ENCODE measurements at places on chromosomes 12 and 14. TPM values are rescaled to one million over a fixed set of nuclear protein-coding genes. Genes with fewer than 3 reads are reported as not detected.

GRCh38 chr12:131112021-131112420, 158.3 kb downstream of the ADGRD1 start:
- DNase-seq: peak; percentile 20

GRCh38 chr14:92627707-92628215, 114.2 kb downstream of the RIN3 start:
- DNase-seq: no peak

DNA sequence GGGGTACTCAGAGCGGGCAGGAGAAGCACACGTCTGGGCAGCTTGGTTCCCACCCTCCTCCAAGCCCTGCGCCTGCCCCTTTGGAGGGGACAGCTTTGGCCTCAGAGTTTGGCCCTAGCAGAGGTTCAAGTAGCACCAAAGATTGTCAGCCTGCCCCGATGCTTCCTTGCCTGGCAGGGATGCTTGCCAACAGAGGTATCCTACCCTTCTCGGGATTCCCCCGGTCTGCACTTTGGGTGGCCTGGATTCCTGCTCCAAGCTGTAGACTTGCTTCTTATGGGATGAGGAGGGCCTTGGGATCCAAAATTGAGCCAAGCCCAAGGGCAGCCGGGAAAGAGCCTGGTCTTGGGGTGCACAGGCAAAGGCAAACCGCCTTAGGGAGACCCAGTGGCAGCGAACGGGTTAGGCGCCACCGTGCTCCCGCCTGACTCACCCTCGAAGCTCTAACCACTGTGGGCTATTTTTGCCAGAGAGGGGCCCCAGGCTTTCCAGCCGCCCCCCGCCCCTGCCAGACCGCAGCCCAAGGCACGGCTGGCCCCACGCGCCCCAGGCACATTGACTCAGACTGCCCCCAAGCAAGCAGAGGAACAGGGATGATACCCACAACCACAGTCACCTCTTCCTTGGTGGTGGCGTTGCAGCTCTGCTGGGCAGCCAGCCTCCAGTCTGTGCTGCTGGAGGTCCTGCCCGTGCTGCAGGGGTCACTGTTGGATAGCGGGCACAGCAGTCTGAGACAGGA, 847 bp upstream of the WNT10B start:
- no peak for DNase-seq

DNA sequence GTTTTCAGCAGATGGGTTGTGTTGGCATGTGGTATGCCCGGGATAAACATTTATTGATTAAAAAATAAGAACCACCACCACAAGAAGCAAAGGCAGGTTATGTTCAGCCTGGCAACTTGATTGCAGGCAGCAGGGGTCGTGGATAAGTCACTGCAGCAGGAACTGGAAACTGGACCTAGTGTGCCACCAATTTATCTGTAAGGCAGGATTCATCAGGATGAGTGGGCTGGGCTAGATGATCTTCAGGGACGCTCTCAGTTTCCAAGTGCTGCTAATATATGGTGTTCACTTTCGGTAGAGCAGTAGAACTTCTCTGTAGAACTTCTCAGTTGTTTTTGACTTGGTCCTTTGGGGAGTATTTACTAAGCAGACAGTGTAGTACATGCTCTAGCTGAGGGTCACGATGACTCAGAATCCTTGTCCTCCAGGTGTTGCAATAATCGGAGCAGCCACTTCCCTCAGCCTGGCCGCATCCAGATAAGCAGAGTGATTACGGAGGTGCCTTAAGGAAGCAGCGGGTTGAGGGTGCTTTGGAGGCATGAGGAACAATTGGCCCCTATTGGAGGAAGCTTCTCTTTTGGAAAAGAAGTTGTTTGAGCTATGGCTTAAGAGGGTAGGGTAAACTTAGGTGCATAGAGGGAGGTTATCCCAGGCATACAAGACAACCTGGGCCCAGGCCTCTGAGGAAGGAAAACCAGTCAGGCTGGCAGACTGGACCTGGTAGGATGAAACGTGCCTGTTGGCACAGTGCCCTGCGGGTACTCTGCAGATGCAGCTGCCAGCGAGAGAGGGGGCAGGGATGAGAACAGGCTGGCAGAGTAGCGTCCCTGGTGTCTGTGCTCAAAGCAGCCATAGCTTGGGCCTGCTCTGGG, 104.0 kb downstream of the GPR135 start:
- peak; percentile 79 for DNase-seq

- DNase-seq: no peak
Observed at GRCh38 chr12:16019136-16019535, 108.0 kb downstream of the DERA start.

DNA sequence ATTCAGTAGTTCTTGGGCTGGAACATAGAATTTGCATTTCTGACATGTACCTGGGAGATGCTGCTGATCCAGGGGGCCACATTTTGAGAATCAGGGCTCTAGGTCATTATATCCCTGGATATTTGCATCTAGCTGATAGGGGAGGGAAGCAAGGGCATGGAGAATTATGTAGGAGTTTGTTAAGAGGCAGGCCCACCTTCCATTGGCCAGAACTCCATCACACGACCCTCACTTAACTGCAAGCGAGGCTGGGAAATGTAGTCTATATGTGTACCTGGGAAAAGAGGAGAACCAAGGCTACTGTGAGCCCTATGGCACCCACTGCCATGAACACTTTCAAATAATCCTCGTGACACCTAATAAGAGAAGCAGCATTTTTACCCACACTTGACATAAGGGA, 657.6 kb downstream of the MED13L start:
- no peak for DNase-seq

- no peak for DNase-seq
Observed at GRCh38 chr14:96986256-96987085, 189.3 kb downstream of the VRK1 start.

- DNase-seq: no peak
Observed at GRCh38 chr12:11347810-11348209, 37.6 kb upstream of the PRB4 start.

DNA sequence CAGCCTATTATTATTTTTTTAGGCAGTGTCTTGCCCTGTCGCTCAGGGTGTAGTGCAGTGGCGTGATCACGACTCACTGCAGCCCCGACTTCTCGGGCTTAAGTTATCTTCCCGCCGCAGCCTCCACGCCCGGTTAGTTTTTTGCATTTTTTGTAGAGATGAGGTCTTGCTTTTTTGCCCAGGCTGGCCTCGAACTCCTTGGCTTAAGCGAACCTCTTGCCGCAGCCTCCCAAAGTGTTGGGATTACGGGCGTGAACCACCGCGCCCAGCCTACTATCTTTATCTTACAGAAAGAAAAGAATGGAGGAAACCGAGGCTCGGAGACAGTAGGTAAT, 507 bp upstream of the PTPN11 start:
- DNase-seq: peak; percentile 10

- no peak for DNase-seq
Observed at GRCh38 chr14:79186523-79186922, 1016.4 kb downstream of the NRXN3 start.

Gene SNAPC1
- 4.4 TPM for polyA plus RNA-seq

Gene RNF212B
- 2.8 TPM for polyA plus RNA-seq

Gene SYNDIG1L
- 0.47 TPM for polyA plus RNA-seq

Gene SUOX
- polyA plus RNA-seq: 61.1 TPM

Gene CEBPE
- polyA plus RNA-seq: not detected

Gene SOAT2
- 0.26 TPM for polyA plus RNA-seq

Gene AICDA
- not detected for polyA plus RNA-seq

Measured in kidney (tissue), 22 donors.